HCT116 (cell line): ENCODE measurements at places on chromosomes 2 and 18. TPM values are rescaled to one million over a fixed set of nuclear protein-coding genes. Genes with fewer than 3 reads are reported as not detected.

GRCh38 chr18:26909599-26910290, 44.2 kb upstream of the AQP4 start:
- peaks cover 13% of the 10 kb centered on the region for H3K27me3 ChIP-seq
- no peak overlapping the region for H3K4me3 ChIP-seq
- no peak for DNase-seq

- no peak overlapping the region for H3K27ac ChIP-seq
- H3K36me3 ChIP-seq: no peaks in the 10 kb centered on the region
- peaks cover 14% of the 10 kb centered on the region for H3K27me3 ChIP-seq
- H3K4me1 ChIP-seq: no peaks in the 10 kb centered on the region
Measured at GRCh38 chr2:129087133-129087813, 768.6 kb upstream of the HS6ST1 start.

DNA sequence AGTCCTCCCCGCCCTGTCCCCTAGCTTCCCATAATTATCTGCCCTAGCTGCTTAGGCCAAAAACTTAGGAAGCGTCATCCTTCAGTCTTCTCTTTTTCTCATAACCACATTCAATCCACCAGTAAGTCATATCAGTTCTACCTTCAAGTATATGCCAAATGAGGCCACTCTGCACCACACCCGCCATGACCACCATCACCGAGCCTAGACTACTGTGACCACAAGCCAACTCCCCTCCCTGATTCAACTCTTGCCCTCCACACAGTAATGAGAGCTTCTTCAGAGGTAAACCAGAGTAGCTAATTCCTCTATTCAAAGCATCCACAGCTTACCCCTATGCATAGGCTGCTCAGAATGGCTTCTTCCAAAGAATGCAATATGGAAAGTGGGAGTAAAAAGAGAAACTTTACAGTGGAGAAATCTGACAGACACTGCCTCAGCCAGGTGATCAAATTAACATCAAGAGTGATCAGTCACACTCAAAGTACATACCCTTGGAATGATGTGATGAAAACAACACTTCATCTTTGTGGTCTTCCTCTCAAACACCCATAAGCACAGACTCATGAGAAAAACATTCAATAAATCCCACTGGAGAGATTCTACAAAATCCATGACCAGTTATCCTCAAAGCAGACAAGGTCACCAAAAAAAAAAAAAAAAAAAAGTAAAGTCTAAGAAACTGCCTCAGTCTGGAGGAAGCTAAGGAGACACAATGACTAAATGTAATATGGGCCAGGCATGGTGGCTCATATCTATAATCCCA, 17.7 kb downstream of the MBOAT2 start:
- no peaks in the 10 kb centered on the region for H3K27me3 ChIP-seq
- no peaks in the 10 kb centered on the region for H3K4me1 ChIP-seq
- no peaks in the 10 kb centered on the region for H3K36me3 ChIP-seq
- no peak for DNase-seq
- H3K27ac ChIP-seq: no peak overlapping the region

GRCh38 chr18:65750389-65751154, at the start of gene CDH7:
CDH7 (plus strand) TSS chr18:65751012; CDS start chr18:65762843, 11,831 bp downstream.
- no peaks in the 10 kb centered on the region for H3K36me3 ChIP-seq
- DNase-seq: no peak
- H3K27ac ChIP-seq: no peak within 1 kb of the TSS
- H3K4me1 ChIP-seq: no peaks in the 10 kb centered on the region

- no peak for DNase-seq
- no peaks in the 10 kb centered on the region for H3K27me3 ChIP-seq
- H3K36me3 ChIP-seq: no peaks in the 10 kb centered on the region
- H3K4me1 ChIP-seq: peaks cover 17% of the 10 kb centered on the region
Measured at GRCh38 chr2:113755835-113756354, 547 bp downstream of the SLC35F5 start.

DNA sequence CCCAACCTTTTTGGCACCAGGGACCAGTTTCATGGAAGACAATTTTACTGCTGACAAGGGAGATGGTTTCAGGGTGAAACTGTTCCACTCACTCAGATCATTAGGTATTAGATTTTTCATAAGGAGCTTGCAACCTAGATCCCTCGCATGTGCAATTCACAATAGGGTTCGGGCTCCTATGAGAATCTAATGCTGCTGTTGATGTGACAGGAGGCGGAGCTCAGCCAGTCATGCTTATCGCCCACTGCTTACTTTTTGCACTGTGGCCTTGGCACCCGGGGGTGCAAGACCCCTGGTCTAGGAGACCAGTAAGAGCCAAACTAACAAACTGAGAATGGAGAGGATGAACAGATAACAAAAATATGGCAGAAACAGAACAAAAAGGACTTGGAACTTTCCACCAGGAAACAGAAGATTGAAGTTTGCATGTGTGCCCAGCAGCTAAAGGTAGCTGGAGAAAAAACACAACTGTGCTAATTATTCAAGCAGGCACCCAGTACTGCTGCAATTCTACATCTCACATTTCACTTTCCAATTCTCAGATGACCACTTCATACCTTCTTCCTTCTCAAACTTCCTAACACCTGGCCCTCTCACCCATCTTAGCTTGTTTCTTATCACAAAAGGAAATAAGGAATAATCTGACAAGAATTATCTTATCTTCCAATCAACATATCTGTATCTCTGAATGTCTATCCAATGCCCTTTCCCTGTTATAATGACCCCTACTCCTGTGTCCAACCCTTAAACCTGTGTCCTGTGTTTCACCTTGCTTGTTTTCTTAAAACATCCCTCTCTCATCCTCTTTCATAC, 24.8 kb downstream of the SP3 start:
- H3K27ac ChIP-seq: peak overlapping the region; percentile 14
- no peaks in the 10 kb centered on the region for H3K36me3 ChIP-seq
- H3K4me3 ChIP-seq: no peak overlapping the region
- no peak for DNase-seq
- H3K4me1 ChIP-seq: peaks cover 36% of the 10 kb centered on the region

Gene DCDC2C
- total RNA-seq: not detected
